ENCODE measurements at places on chromosomes 12 and 14.

GRCh38 chr14:67943947-67944346, 124.4 kb downstream of the RAD51B start:
- DNase-seq, result peak; percentile 77

DNA sequence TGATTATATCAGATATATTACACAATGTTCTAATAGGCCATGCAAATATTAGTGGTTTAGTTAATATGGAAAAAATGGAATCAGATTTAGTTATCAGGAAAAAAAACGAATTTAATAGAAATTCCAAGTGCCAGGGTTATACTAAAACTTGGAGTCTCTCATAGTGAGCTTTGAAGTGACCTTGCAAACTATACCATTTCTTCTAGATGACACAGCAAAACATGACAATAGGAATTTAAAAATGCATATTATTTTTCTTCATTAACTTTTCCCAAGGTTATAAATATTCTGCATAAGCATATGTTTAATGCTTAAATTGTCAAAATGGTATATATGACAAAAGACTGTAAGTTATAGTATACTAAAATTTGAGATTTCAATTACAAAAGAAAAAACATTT, 250.1 kb upstream of the DCN start:
- DNase-seq, result no peak

DNA sequence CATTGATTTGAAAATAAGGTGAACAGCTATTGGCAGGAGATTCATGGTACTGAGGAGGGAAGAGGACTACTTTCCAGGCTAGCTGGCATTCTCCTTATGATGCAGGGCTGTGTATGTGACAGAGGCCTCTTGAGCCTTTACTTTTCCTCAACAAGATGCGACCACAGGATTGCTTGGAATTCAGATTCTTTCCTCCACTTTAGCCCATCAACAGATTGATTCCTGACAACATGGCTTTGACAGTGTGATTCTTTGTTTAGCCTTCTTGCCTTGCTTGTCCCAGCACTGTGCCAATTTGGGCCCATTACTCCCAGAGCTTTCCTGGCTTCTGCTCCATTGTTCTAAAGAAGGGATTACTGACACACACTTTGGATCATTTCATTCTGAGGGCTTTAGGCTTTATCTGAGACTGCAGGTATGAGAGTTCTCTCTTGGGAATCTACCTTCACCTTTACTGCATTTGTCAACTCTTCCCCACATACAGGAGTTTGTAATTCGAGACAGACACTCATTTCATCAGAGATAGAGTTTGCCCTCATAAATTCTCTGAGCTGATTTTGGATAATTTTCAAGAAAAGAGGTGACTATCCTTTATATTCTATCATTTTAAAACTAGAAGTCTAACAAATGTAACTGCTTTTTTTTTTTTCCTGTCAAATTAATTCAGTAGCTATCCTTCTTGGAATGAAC, 206.4 kb upstream of the GZMB start:
- DNase-seq, result no peak

- peak; percentile 39 for DNase-seq
Measured at GRCh38 chr12:464484-465267, 4.9 kb downstream of the B4GALNT3 start.

DNA sequence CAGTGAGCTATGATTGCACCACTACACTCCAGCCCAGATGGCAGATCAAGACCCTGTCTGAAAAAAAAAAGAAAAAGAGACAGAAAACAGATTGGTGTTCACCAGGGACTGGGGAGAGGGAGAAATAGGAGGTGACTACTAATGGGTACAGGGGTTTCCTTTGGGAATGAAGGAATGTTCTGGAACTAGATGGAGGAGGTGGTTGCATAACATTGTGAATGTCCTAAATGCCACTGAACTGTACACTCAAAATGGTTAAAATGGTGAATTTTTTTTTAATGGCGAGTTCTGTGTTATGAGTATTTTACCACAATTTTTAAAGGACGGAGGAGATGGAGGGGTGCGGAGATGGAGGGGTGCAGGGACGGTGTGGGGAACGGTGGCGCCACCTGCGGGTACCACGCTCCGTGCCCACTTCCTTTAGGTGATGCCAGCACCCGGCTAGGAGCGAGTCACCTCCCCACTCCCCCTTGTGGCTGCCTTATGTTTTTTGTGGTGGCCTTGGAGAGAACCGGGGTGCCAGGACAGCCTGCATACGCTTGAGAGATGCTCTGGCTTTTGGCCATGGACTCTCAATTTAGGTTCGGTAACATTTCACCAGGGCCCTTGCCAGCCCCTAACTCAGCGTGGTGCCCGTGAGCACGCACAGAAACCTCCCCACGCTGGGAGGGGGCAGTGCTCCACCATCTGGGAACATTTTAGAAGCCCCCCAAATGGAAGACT, 16.1 kb downstream of the UBC start:
- peak; percentile 62 for DNase-seq

GRCh38 chr12:120262852-120263747, 2.4 kb downstream of the PXN start:
- no peak for DNase-seq

DNA sequence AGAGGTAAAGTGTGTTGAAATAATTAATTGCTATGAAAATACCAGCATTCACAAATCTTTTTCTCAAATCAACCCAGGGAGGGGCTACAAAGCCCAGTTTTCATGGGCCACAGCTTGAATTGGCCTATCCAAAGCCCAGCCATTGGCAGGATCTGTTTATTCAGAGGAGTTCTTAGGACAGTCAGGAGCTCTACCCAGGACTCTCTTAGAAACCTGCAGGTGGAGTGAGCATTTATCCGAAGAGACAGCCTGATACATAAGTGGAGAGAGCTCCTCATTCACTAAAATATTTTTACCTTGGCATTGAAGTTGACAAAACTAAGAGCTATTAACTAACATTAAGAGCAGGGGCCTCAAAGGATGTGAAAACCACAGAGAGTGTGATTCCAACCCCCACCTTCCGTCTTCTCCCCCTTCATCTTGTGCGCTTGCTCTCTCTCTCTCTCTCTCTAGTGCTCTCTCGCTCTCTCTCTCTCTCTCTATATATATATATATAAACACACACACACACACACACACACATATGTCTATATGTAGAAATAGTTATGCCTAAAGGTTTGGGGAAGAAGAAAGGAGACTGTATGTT, 315.5 kb downstream of the SNAPC1 start:
- no peak for DNase-seq

DNA sequence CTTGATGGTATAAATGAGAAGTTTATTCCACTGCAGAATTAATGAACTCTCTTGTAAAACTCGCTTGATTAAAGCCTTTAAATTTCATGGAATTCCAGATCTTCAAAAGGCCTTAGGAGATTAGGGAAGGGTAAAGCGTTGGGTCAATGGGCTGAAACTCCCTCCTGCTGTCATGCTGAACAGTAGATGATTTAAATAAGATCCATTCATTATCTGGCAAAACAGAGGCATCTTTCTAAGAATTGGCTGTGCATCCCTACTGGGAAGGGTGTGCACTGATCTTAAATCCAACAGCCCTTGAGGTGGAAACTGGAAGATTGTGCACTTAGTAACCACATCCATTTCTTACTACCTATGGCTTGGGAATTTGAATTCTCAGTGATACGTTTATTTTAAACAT, 56.0 kb downstream of the PLCZ1 start:
- DNase-seq, result no peak

- DNase-seq, result no peak
Measured at GRCh38 chr12:51322452-51322851, 1.5 kb downstream of the BIN2 start.

DNA sequence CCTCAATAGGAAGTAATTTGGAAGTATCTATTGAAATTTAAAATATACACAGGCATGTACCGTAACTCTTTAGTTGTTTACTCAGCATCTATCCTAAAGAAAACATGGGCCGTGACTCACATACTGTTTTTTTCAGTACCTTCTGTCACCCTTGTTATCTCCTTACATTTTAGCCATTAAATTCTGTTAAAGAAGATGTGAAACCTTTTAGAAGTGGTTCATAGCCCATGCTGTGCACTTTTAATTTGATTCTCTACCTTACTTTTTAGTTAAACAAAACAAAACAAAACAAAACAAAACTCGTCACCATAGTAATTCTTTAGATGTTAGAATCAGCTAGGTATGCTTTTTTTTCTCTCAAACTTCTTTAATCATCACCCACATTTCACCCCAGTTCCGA, 494.4 kb upstream of the RGS6 start:
- no peak for DNase-seq

GRCh38 chr12:4287325-4288211, 14.0 kb downstream of the CCND2 start:
- DNase-seq, result no peak

DNA sequence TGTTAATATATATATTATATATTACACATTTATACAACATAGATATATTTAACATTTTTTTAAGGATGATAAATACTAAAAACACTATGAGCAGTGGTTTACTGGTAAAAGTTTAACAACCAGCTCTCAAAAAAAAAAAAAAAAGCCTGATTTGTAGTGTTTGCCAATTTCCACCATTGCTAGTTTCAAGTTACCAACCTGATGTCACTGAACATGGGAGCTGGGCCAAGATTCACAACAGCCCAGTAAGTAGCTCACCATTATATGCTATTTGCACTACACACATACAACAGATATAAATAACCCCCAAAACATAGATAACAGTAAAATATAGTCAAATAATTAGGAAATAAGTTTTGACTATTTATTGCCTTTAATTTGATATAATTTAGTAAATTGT, 28.9 kb upstream of the TMX1 start:
- peak; percentile 78 for DNase-seq

- no peak for DNase-seq
Measured at GRCh38 chr14:59406454-59407245, 58.5 kb downstream of the GPR135 start.

GRCh38 chr12:22287776-22288621, 46.5 kb downstream of the ST8SIA1 start:
- no peak for DNase-seq

DNA sequence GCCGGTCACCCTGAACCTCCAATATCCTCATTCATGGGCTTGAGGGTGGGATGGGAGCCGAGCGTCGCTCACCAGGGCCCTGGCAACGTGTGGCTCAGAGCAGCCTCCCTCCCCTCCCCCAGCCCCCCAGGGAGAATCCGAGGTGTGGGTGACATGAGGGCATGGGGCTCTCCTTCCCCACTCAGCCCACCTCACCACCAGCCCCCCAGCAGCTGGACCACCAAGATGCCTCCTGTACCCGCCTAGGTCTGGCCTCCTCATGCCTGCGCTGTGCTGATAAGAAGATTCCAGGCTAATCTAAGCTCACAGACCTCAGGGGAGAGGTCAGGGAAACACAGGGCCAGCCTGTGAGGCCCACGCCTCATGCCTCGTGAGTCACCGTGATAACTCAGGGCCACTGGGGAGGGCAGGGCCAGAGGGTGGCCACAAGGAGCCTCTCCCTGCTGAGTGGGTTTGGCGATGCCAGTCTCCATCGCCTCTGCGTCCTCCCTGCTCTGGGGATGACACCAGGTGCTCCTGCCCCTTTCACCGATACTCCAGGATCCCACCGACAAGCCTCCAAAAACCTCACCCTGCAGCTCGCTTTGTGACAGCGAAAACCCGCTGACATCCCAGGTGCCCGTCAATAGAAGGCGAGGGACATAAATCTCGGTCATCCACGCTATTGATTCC, 56.9 kb downstream of the TESC start:
- DNase-seq, result no peak

DNA sequence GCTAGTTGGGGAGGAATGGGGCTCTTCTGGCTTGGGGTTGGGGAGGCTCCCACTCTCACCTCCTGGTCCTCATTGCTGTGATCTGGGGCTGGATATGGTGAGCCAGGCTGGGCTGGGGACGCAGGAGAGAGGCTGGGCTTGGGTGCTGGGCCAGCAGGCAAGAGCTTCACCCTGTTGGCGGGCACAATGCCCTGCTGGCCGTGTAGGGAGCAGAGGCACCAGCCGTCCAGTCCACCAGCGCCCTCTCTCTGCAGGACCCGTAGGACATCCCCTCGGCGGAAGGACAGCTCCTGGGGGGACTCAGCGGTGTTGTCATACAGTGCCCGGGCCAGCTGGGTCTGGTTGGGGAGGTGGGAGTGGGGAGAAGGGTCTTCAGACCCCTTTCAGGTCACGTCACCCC, 4.5 kb downstream of the EFS start:
- no peak for DNase-seq

GRCh38 chr14:75132382-75133086, 5.7 kb upstream of the NEK9 start:
- DNase-seq, result peak; percentile 75

DNA sequence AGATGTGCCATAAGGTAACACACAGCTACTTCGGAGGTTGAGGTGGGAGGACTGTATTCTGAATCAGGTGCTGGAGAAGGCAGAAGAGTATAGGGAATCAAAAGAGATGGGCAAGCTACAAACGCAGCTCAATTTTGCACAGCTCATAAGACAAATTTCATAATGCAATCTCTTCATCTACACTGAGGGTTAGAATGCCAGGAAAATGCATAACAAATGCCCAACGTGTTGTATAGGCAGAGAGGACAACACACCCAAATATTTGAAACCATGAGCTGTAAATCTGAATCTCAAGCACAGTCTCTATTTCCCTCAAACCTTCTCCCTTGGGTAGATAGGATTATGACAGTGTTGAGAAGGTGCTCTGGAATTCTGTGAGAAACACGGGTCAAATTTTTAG, 263.1 kb upstream of the FOXN3 start:
- DNase-seq, result no peak

GRCh38 chr12:101671157-101671791, 26.2 kb upstream of the CHPT1 start:
- DNase-seq, result no peak

GRCh38 chr12:113057565-113058485, 1.3 kb downstream of the DTX1 start:
- DNase-seq, result no peak

DNA sequence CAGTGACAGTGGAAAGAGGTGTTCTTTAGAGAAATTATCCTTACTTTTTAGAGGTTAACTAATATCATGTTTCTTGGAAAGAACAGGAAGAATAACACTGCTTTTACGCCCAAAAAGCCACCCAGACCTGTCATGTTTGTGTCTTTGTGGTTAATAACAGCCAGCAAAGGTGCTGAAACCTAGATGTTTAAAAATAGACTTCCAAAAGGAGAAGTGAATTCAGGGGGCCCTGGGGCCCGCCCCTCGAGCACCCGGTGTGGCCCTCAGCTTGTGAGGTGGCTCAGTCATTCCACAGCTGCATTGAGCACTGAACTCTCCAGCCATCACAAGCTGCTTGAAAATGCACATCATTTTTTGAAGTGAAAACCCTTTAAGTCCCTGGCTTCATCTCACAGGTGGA, 20.8 kb upstream of the AMN start:
- no peak for DNase-seq

DNA sequence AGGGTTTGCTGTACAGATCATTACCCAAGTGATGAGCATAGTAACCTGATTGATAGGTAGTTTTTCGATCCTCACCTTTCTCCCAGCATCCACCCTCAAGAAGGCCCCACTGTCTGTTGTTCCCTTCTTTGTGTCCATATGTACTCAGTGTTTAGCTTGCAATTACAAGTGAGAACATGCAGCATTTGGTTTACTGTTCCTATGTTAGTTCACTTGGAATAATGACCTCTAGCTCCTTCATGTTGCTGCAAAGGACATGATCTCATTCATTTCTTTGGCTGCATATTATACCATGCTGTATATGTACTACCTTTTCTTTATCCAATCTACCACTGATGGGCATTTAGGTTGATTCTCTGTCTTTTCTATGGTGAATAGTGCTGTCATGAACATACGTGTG, 181.6 kb upstream of the FOXG1 start:
- DNase-seq, result no peak
